ENCODE measurements at places on chromosomes 16 and 17.

GRCh38 chr16:75229172-75230031 is 10.6 kb downstream of the CTRB1 start:
- DNase-seq, result no peak

- no peak for DNase-seq
Measured at GRCh38 chr17:1162116-1162855, 17.5 kb downstream of the ABR start.

GRCh38 chr16:3112881-3113574 is 642 bp downstream of the ZNF205 start:
- DNase-seq, result no peak

- no peak for DNase-seq
Measured at GRCh38 chr16:4873091-4873490, 25.8 kb downstream of the UBN1 start.

DNA sequence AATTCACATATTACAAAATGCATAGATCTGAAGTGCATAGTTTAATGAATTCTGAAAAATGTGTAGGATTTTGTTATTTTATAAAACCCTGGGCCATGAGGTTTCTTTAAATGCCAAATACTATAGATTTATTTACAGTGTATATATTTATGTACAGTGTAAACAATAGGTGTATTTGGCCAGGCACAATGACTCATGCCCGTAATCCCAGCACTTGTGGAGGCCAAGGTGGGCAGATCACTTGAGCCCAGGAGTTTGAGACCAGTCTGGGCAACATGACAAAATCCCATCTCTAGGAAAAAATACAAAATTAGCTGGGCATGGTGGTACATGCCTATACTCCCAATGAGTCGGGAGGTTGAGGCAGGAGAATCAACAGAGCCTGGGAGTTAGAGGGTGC is 249.4 kb downstream of the PRKCA start:
- no peak for DNase-seq

All from stimulated activated CD4-positive, alpha-beta T cell treated with anti-CD3 and anti-CD28 coated beads, TNF-alpha, amount 100 ng/mL, for 48 hours (primary cell).